ENCODE measurements at places on chromosomes 2 and 18.

GRCh38 chr18:23265682-23266399 lies 130.6 kb downstream of the CABLES1 start:
- peaks cover 10% of the 10 kb centered on the region for H3K36me3 ChIP-seq
- DNase-seq = peak; percentile 23
- H3K4me3 ChIP-seq = no peak overlapping the region
- peaks cover 10% of the 10 kb centered on the region for H3K4me1 ChIP-seq

DNA sequence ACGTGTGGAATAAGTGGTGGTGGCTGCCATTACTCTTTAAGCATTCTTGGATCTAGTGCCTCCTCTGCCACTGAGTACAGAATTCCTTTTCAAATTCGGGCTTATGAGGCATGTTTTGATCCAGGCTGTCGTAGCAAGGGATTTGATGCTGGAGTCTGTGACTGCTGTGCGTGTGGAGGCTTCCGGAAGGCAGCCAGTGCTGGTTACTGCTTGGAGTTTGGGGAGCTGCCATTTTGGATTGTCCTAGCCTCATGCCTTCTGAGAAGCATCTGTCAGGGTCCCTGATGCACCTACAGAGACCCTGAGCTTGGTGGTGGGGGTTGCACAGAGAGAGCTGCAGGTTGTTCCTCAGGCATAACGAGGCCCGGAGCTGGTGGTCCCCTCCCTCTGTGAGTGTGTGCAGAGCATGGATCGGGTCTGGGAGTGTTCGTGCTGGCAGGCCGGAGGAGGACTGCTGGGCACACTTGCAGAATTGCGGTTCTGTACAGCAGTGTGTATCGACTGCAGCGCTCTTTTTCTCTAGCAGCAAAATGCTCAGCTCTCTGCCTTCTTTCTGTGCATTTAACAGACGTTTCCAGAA lies 7.7 kb downstream of the HPCAL1 start:
- DNase-seq = no peak
- H3K36me3 ChIP-seq = no peaks in the 10 kb centered on the region
- H3K27ac ChIP-seq = no peak overlapping the region
- no peaks in the 10 kb centered on the region for H3K27me3 ChIP-seq
- H3K4me3 ChIP-seq = no peak overlapping the region
- peaks cover 33% of the 10 kb centered on the region for H3K4me1 ChIP-seq

DNA sequence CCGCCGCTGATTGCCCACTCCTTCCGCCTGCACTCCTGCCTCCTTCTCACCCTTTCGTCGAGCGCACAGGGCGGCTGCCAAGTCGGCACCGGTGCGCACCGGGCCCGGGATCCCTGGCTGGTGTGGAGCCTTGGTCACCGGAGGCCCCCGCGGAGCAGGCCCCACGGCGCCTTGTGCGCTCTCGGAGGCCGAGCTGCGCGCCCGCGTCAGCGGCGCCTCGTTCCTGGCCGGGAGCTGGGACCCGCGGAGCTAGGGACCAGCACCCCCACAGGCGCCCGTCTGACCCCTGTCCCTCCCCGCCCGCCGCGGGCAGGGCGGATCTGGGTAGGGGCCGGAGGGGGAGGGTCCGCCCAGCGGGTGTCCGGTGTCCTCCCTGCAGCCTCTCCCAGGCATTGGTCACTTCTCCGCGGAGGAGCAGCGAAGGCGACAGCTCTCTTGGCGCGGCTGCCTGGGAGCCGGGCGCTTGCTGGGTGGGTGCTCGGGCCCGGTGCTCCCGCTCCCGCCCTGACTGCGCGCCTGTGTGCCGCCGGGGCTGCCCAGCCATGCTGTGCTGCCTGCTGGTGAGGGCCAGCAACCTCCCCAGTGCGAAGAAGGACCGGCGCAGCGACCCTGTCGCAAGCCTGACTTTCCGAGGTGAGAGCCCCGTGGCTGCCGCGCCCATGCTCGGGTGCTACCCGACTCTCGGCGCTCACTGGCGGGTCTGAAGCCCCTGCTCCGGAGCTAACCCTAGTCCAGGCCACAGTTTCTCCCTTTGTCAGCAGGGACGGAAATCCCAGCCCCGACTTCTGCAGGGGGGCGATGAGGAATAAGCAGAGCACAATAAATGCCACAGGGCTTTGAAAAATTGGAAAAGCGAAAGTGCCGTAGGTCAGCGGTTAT lies 13.2 kb downstream of the DYSF start:
- peak overlapping the region; percentile 85 for H3K4me3 ChIP-seq
- DNase-seq = peak; percentile 59
- no peaks in the 10 kb centered on the region for H3K36me3 ChIP-seq
- H3K27me3 ChIP-seq = no peaks in the 10 kb centered on the region
- H3K4me1 ChIP-seq = peaks cover 94% of the 10 kb centered on the region

DNA sequence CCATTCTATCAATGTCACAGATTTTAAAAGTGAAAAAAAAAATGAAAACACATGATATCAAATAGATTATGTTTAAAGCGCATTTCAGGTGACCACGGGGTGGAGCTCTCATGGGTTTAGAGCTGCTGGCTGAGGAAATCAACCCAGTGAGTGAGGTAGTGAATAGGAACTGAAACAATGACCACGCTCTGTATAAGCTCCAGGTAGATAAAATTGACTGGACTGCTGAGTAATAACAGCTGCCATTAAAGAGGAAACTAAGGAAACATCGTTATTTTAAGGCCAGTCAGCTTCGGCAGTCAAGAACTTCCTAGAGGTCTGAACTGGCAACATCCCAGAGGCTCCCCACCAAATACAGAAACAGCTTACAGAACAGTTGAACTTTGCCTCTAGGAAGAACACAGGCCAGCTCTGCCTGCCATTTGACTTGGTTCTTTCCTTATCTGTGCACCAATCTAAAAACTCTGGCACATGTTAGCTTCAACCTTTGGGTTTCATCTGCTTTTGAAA lies 185.9 kb downstream of the PDE1A start:
- no peaks in the 10 kb centered on the region for H3K27me3 ChIP-seq
- peaks cover 13% of the 10 kb centered on the region for H3K4me1 ChIP-seq
- no peaks in the 10 kb centered on the region for H3K36me3 ChIP-seq
- no peak for DNase-seq
- peak overlapping the region; percentile 41 for H3K27ac ChIP-seq

GRCh38 chr2:38274286-38275276 lies 102.5 kb downstream of the ATL2 start:
- H3K36me3 ChIP-seq = no peaks in the 10 kb centered on the region
- no peak for DNase-seq
- H3K4me3 ChIP-seq = no peak overlapping the region
- no peak overlapping the region for H3K27ac ChIP-seq
- no peaks in the 10 kb centered on the region for H3K4me1 ChIP-seq

DNA sequence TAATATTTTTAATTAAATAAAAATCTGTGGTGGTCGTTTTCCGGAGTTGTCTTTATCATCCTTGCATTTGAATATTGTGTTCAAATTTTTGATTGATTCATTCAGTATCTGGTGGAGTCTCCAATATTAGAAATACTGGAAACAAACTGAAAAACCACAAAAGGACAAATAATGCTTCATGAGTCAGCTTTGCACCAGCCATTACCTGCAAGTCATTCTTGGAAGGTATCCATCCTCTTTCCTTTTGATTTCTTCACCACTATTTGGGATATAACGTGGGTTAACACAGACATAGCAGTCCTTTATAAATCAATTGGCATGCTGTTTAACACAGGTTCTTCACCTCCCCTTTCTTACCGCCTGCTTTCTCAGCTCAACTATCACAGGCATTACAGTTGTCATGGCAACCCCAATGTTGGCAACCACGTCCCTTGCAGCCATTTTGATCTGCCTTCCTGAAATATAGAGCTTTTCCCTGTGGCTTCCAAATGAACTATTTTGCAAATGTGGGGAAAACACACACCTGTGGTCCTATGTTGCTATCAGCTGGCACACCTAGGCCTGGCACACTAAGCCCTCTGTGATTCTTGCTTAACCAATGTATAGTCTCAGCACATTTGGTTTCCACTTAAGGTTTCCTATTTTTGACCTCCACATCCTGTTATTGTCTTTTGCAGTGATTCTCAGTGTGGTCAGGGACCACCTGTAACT lies 6.5 kb downstream of the CTLA4 start:
- DNase-seq = no peak
- no peaks in the 10 kb centered on the region for H3K36me3 ChIP-seq
- H3K4me1 ChIP-seq = no peaks in the 10 kb centered on the region

GRCh38 chr18:471716-472115 lies 28.8 kb downstream of the COLEC12 start:
- peaks cover 19% of the 10 kb centered on the region for H3K4me1 ChIP-seq
- no peak overlapping the region for H3K27ac ChIP-seq
- no peak overlapping the region for H3K4me3 ChIP-seq

DNA sequence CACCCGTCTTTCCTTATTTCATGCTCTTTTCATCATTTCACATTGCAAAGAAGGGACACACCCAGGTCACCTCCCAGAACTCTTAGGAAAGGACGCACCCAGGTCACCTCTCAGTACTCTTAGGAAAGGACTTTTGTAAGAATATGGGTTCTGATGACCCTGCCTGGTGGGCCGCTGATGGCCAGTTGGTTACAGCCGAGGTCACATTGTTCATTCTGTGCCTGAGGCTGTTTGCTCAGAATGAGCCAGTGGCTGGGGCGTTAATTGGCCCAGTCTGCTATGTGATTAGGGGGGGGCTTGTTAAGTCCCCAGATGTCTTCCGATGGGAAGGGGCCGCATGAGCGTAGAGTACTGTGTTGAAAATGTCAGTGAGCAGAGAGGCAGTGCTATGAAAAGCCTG lies 9.4 kb downstream of the MLPH start:
- no peak overlapping the region for H3K27ac ChIP-seq
- peaks cover 34% of the 10 kb centered on the region for H3K36me3 ChIP-seq
- H3K4me1 ChIP-seq = peaks cover 5% of the 10 kb centered on the region
- no peaks in the 10 kb centered on the region for H3K27me3 ChIP-seq
- no peak for DNase-seq

GRCh38 chr2:223270548-223270947 lies 218.6 kb downstream of the KCNE4 start:
- no peaks in the 10 kb centered on the region for H3K4me1 ChIP-seq
- no peak overlapping the region for H3K4me3 ChIP-seq
- no peaks in the 10 kb centered on the region for H3K36me3 ChIP-seq

DNA sequence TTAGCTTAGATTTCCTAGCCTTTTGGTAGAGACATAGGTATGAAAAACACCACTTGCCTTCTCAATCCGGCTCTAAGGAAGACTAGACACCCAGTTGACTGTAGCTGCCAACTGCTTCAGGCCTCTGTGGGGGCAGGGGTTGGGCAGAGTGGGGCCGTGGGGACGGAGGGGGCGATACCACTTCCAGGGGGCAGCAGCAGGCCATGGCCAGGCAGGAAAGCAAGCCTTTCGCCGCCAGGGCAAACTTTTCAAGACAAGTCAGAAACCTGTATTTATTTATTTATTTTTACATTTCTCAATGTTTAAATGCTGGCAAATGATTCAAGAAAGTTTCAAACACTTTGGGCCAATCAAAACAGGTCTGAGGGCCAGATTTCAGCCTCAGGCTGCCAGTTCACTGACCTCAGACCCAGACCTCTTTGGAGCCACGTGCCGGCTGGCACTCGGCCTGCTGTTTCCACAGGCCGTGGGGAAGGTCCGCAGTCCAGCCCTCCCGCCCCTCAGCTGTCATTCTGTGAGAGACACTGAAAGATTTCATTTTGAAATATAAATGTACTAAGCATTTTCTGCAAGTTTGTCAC lies 63.8 kb downstream of the MEX3C start:
- no peaks in the 10 kb centered on the region for H3K36me3 ChIP-seq
- peaks cover 3% of the 10 kb centered on the region for H3K27me3 ChIP-seq
- DNase-seq = no peak
- H3K4me1 ChIP-seq = no peaks in the 10 kb centered on the region

DNA sequence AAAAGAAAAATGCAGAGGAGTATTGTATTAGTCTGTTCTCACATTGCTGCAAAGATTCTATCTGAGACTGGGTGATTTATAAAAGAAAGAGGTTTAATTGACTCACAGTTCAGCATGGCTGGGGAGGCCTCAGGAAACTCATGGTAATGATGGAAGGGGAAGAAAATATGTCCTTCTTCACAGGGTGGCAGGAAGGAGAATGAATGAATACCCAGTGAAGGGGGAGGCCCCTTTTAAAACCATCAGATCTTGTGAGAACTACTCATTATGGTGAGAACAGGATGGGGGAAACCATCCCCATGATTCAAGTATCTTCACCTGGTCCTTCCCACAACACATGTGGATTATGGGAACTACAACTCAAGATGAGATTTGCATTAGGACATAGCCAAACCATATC lies 9.1 kb upstream of the PLCL1 start:
- no peak overlapping the region for H3K27ac ChIP-seq
- no peaks in the 10 kb centered on the region for H3K36me3 ChIP-seq
- H3K27me3 ChIP-seq = no peaks in the 10 kb centered on the region

DNA sequence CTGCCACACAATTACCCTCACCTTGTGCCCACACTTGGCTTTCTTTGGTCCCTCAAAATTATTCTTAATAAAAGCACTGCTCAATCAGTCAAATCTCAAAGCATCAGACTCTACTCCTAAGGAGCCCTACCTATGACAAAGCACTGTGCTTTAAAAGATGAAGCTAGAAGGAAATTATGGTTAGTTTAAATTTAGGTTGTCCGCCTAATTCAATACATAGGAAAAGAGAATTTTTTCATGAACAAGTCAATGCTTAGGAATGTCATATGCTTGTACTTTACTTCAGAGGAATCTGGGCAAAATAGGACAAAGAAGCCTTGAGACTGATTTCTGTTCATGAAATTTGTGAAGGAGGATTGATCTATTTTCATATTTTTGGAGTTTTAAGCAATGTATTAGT lies 726.4 kb upstream of the CDH2 start:
- H3K27me3 ChIP-seq = no peaks in the 10 kb centered on the region
- H3K4me1 ChIP-seq = no peaks in the 10 kb centered on the region
- no peak overlapping the region for H3K4me3 ChIP-seq
- no peak for DNase-seq

DNA sequence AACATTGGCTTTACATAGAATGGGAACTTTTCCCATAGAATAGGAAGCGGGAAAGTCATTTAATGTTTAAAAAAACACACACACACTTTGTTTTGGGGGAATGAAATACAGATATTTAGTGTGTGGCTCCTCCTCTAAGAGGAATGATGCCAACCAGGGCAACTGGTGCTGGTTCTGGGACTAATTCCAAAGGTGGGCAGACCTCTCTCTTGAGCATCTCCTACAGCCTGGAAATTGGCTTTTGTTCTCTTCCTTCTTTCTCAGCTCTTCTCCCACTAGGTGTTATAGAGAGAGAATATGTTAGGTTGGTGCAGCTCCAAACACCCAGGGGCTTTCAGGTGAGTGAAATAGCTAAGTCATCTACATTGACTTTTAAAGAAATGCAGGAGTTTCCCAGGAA lies 190.1 kb downstream of the RAD51AP2 start:
- no peaks in the 10 kb centered on the region for H3K4me1 ChIP-seq
- H3K36me3 ChIP-seq = no peaks in the 10 kb centered on the region
- H3K27me3 ChIP-seq = no peaks in the 10 kb centered on the region
- no peak for DNase-seq
- no peak overlapping the region for H3K4me3 ChIP-seq

DNA sequence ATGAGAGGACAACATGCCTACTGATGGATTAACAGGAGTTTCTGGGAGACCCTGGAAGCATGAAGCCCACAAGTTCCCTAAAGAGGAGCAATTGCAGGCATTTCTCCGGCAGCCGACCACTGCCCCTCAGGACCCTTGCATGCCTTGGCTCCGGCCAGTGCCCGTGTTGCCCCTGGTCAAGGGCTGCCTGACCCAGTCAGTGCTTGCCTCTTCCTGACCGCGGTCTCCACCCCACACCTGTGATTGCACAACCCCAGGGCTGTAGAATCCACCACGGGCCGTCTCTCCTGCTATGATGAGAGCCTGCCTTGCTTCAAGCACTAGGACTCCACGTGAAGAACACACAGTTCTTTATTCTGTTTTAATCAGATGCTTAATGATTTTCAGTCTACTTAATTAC lies 127.5 kb downstream of the GLI2 start:
- H3K36me3 ChIP-seq = no peaks in the 10 kb centered on the region
- DNase-seq = no peak
- H3K27ac ChIP-seq = peak overlapping the region; percentile 42
- H3K4me1 ChIP-seq = peaks cover 11% of the 10 kb centered on the region
- no peak overlapping the region for H3K4me3 ChIP-seq
